Lower lobe of right lung (tissue), 2 donors: ENCODE measurements at places on chromosomes 5 and 9.

GRCh38 chr5:123215929-123216702 lies 127.1 kb downstream of the PRDM6 start:
- DNase-seq: no peak

DNA sequence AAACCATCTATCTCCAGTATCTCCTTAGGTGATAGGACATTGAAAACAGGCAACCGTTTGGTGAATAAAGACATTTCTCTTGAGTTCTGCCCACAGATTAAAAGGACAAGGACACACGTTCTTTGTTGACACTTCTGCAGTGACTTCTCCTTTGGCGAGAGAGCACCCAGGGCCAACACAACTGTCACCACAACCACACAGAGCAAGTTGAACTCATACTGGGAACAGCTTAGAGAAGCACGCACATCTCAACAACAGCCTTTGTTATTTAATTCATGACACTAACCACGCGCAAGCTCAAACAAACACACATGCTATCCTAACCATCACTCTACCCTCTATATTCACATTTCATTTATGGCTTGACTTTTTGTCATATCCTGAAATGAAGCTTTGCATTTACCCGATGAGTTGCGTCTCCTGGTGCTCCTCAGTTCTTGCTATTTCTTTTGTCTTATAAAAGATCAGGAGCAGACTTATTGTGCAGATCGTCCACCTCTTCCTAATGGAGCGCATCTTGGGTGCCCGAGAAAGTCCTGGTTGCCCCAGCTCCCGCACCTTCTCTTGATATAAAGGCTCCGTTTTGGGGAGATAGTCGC lies 543 bp downstream of the ST8SIA4 start:
- no peak for DNase-seq

DNA sequence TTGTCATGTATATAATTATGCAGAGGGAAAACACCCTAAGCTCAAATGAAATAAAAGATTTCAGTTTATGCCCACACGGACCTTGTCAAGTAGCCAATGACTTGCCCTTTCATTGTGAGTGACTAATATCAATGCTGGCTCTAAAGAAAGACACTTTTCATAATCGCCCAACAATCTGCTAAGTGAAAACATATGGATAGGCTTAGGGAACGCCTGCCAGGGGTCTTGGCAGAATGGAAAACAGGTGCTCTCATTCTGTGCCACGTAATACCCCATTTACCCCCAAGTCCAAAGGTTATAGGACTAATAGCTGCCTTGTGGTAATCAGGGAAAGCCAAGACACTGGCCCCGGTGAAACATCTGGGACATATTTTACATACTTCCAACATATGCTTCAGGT lies 157.7 kb downstream of the SLF1 start:
- no peak for DNase-seq

GRCh38 chr5:179764056-179764455 lies 29.7 kb upstream of the LTC4S start:
- peak; percentile 13 for DNase-seq

GRCh38 chr5:158409507-158409906 lies 550.6 kb upstream of the CLINT1 start:
- no peak for DNase-seq

- no peak for DNase-seq
These were observed 511.5 kb downstream of the ZNF608 start for GRCh38 chr5:124234770-124235562.

- no peak for DNase-seq
These were observed 345.4 kb upstream of the MEF2C start for GRCh38 chr5:89228355-89228754.

- no peak for DNase-seq
These were observed 527.3 kb downstream of the CYLC2 start for GRCh38 chr9:103522409-103522808.

GRCh38 chr5:65722575-65723403 lies 784 bp downstream of the NLN start:
- DNase-seq: no peak

GRCh38 chr5:93278896-93279295 lies 302.1 kb downstream of the NR2F1-AS1 start:
- DNase-seq: no peak

DNA sequence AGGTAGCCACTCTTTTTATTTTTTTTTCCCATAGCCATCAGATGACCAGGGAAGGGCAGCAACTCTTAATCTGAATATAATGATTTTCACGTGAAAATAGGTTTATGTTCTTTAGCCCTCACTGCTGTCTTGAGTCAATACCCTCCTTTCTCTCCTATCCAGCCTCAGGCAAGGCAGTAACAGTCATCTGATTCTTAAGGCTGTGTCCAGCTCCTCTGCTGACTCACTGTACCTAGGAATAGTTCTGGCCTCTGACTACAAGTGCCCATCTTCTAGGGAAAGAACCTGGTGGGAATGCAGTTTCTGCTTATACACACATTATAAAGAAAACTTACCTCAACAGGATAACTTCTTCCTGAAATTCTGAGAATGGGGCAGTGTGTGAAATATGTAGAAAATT lies 30.7 kb downstream of the DHX29 start:
- DNase-seq: no peak

DNA sequence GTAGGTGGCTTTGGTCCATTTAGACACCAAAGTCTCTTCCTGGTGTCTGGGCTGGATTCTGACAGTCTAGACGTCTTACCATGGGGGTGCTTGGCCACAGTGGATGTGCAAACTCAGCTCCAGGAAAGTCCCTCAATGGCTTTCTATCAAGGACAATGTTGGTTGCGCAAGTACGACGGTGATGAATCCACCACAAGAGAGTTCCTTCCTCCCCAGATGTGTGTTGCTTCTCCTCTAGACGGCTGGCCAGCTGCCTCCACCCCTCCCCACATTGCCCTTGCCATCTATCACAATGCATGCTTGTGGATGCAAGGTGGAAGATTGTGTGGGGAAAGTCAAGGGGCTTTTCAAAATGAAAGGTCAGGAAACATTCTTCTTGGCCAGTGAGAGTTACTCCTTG lies 89.7 kb upstream of the IRX2 start:
- no peak for DNase-seq

GRCh38 chr9:109629615-109630014 lies 131.5 kb upstream of the PTPN3 start:
- DNase-seq: no peak

GRCh38 chr9:114771889-114772288 lies 34.0 kb downstream of the TNFSF15 start:
- no peak for DNase-seq

- DNase-seq: no peak
These were observed 20.1 kb upstream of the SLC36A1 start for GRCh38 chr5:151427258-151427657.

DNA sequence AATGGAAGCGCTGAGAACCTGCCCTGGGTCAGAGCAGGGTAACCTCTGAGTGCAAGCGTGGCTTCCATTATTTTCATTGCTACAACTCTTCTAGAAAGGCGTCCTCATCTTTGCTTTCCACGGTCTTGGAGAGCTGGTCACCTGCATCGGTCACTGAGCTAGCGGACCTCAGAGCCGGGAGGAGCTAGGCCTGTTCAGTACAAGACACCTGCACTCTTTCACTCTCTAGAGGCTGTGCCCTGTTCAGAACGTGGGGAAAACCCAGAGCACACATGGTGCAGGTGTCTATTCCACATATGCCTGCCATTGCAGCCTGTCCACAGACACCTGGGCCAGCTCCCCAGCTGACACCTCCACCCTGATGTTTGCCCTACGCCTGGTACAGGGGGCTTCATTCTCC lies 147.8 kb upstream of the IRX2 start:
- DNase-seq: no peak

GRCh38 chr5:68464424-68464823 lies 248.9 kb downstream of the PIK3R1 start:
- DNase-seq: no peak

DNA sequence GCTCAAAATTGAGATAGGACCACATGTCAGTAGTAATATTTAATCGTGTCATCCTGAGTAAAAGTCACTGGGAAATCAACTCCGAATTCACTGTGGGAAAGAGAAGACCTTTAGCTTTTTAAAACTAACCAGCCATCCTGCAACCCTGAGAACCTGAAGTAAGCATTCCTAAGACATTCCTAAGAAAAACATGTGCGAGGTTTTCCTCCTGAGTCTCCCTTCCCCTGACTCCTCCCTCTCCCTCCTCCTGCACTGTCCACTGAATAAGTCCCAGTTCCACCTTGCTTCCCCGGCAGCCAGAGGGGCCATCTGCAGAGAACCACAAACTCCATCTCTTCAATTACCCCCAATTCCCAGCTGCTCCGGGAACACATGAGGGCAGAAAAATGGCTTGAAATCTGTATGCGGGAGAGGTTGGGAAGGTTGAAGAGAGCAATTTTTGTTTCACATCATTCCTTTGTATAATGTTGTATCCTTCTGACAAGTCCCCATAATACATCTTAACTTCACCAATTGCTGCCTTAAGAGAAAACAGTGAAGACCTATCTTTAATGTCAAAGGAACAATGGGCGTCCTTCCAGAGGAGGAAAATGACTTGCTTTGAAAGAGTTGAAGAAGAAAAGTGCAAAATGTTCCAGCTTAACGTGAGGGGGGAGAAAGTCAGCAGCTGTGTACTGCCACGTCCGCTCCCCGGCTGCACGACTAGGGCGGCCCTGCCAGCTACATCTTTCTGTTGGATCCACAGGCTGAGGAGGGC lies 186.3 kb downstream of the ZNF462 start:
- no peak for DNase-seq

DNA sequence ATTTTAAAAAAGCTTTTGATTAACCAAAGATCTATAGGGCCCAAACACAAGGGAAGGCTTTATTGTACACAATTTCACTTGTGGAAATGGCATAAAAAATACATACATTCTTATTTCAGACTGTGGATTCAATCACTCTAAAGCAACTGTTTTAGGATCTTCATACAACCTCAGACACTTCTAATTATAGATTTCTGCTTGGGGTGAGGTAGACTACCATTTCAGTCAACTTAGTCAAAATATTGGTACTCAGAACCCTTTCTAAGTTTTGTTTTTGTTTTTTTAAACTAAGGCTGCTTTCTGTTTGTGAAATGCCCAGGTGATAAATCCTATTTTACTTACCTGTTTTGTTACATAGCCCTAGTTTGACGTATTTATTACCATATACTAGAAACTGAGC lies 284.5 kb upstream of the RASA1 start:
- no peak for DNase-seq

DNA sequence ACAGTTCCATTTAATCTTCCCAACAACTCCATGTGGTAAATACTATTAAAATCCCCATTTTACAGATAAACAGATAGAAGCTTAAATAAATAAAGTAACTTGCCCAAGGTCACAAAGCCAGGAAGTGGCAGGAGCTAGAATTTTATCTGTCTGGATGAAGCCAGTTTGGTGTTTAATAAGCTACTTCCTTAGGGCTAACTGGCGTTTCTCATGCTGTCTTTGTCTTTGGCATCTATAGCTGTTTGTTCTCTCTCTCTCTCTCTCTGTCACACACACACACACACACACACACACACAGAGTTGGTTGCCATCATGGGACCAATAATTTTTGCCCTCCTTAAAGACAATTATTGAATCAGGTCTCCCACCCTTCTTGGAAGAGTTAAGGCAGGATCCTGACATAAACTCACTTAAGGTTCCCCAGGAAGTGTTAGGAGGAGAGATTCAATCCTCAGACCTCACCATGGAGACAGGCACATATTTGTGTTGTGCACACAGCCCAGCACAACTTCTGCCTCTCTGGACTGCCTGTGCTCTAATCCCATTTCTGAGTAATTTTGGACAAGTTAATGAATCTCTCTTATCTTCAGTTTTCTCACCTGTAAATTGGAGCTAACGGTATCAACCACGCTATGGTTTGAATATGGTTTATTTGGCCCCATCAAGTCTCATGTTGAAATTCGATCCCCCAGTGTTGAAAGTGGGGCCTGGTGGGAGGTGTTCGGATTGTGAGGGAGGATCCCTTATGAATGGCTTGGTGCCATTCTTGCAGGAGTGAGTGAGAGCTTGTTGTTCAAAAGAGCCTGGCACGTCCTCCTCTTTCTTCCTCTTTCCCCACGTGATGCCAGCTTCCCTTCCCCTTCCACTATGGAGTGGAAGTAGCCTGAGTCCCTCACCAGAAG lies 8.3 kb upstream of the ADRA1B start:
- DNase-seq: no peak

DNA sequence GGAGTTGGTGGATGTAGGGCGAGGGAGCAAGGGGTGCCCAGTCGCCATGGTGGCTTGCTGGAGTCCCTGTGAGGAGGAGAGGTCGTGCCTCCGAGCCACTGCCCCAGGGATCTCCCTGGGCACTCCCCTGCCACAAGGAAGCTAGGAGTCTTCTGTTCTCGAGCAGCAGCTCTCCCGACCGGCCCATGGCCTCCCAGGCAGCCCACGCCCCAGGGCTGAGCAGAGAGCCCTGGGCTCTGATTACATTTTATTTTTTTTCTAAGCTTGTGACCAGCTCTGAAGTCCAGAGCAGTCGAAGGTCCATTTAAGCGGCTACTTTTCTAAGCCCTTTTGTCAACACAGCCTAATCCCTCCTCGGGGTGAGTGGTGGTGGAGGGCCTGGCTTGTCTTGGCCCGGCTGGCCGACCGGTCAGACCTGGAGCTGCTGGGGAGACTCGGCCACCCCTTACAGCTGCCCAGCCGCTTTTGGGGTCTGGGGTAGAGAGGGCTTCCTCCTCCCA lies 2.1 kb downstream of the RXRA start:
- DNase-seq: peak; percentile 54

DNA sequence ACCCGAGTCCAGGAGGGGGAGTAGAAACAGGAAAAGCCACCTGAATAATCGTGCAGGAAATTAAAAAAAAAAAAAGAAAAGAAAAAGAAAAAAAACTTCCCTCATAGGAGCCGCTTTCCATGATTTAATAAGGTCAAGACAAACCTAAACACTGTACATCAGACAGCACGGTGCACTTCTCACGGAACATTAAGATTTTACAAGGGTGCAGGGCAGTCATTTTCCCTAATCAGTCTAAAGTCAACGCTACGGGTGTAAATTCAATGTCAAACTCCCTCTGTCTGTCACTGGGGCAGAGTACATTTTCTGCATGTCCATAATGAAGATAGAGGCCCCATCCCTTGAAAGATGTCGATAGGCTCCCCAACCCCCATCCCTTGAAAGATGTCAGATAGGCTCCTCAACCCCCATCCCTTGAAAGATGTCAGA lies 139.7 kb downstream of the TSSK1B start:
- no peak for DNase-seq

GRCh38 chr5:180390441-180391190 lies 37.5 kb upstream of the GFPT2 start:
- DNase-seq: no peak

DNA sequence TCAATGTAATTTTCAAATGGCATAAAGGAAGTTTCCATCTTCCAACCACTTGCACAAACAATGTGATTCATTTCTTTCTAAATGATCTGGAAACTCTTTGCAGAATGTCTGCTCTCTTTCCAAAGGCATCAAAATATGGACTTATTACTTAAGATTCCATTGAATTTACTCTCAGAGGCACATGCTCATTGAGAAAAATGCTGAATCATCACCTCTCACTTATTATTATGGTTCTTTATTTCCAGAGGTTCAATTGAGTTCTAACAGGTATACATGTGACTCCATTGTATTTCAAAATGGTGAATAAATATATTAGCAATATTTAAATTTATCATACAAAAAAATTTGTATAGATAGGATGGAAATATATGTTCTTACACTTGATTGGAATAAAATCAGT lies 1140.6 kb downstream of the EFNA5 start:
- DNase-seq: no peak
